Astrocyte (in vitro differentiated cells and primary cell): ENCODE measurements at places on chromosomes 1 and 21. TPM values are rescaled to one million over a fixed set of nuclear protein-coding genes. Genes with fewer than 3 reads are reported as not detected.
A peak's percentile ranks its signal among the peaks of the same experiment; 100 is the strongest.

Gene HCN3
- 3.4 and 3.6 TPM in 2 replicates for total RNA-seq

Gene MPL
- not detected in 2 replicates for total RNA-seq

- H3K4me3 ChIP-seq, result no peak overlapping the region
- H3K36me3 ChIP-seq, result no peaks in the 10 kb centered on the region
- no peaks in the 10 kb centered on the region for H3K4me1 ChIP-seq
- no peak for DNase-seq
- H3K27ac ChIP-seq, result no peak overlapping the region
- no peaks in the 10 kb centered on the region for H3K27me3 ChIP-seq
Observed at GRCh38 chr1:186739515-186739914, 59.3 kb upstream of the PTGS2 start.

Gene PTGS2
- 2.5 and 4.7 TPM in 2 replicates for total RNA-seq

DNA sequence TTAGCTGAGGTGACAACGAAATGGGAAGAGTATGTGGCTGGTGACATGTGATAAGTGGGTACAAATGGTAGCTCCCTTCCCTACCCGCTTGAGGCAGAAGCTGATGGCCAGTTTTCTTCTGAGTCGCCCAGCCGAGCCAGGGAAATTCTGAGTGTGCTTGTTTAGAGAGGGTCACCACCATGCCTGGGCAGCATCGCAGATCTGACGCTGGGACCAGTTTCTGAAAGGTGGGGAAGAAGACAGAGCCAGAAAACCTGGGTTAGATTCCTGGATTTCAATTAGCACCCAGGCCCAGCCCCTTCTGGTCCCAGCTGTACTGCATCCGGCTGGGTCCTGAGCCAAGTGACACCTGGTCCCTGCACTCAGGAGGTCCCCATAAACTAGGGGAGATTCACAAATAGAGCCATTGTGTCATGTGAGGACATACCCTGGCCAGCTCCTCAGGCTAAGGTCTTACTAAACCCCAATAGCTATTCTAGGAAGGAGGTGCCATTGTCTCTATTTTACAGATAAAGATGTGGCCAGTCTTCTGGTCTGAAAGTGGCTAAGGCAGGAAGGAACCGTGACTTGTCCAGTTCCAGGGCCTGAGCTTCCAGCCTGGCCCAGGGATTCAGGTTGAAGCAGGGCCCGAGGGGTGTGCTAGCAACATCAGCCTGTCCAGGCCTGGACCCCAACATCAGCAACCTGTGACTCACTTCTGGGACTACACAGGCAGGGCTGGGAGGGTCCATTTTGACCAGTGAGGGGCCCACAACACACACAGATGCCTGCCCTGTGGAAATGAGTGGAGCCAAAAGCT, 1.7 kb upstream of the TMEM61 start:
- no peak for DNase-seq
- H3K36me3 ChIP-seq, result no peaks in the 10 kb centered on the region
- H3K27me3 ChIP-seq, result peaks cover 26% of the 10 kb centered on the region
- no peak overlapping the region for H3K27ac ChIP-seq
- H3K4me1 ChIP-seq, result no peaks in the 10 kb centered on the region

Gene FCRLA
- total RNA-seq, result 0.38 and 0.45 TPM in 2 replicates

DNA sequence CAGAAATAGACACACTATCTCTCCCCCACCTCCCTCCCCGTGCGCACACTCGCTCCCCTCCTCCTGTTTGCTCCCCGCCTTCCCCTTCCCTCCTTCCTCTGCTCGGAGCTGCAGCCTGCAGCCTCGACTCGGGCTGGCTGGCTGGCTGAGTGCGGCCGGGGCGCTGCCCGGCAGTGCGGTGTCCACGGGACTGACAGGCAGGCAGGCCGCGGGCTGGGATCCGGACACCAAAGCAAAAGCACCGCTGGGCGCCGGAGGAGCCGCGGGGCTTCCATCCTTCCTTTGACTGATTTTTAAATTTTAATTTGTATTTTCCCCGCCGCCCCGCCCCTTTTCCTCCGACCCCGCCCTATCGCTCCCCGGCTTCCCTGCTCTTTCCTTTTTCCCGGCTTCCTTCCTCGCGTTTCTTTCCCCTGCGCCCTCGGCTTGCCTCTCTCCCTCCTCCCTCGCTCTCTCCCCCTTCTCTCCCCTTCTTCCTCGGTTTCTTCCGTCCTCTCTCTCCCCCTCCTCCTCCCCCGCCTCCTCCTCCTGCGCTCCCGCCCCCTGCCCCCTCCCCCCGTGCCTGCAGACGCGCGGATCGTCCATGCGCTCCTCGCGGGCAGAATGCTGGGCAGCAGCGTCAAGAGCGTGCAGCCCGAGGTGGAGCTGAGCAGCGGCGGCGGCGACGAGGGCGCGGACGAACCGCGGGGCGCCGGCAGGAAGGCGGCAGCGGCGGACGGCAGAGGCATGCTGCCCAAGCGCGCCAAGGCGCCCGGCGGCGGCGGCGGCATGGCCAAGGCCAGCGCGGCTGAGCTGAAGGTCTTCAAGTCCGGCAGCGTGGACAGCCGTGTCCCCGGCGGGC, 109.4 kb downstream of the NAV1 start:
- DNase-seq, result peak; percentile 55
- peaks cover 3% of the 10 kb centered on the region for H3K36me3 ChIP-seq
- H3K27ac ChIP-seq, result peak overlapping the region; percentile 76
- H3K4me1 ChIP-seq, result peaks cover 35% of the 10 kb centered on the region
- H3K27me3 ChIP-seq, result no peaks in the 10 kb centered on the region
- peak overlapping the region; percentile 85 for H3K4me3 ChIP-seq

Gene RIPK4
- total RNA-seq, result 1.1 and 1.8 TPM in 2 replicates
